ENCODE measurements at places on chromosomes 7 and 10.

DNA sequence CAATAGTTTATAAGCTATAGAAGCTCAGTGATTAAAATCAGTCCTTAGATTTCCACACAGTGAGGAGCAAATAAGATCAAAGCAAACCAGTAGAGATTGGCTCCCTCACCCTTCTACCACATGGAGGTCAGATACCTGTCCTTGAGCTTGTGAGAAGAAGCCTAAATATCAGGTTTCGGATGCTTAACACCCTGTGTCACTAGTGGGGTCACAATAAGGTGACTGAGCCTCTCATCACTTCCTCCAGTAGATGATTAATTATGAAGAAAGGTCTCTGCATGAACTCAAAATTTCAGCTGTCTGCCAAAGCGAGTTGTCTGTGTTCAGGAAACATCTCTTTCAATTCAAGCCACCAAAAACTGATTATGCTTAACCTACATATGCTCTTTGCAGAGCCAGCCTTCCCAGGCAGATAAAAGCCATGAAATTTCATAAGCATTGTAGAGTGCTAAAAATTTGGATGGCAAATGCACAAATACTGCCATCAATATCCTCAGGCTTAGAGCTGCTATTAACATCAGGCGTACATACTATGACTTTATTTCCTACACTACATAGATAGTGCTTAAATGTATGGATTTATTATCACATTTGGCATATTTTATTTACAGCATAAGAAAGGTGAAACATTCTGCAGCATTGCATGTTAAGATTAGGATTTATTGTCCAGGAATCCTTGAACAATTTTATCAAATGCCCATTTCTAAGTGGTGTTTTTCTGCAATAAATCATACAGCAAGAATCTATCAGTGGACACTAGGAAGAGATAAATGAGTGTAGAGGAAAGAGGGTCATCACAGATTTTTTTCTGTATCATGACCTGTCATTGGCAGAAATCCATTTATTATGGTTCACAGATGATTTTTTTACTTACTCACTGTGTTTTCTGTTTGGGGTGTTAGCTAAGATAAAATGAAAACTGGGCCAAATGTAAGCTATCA lies 285.1 kb upstream of the SP8 start:
- DNase-seq, result no peak

DNA sequence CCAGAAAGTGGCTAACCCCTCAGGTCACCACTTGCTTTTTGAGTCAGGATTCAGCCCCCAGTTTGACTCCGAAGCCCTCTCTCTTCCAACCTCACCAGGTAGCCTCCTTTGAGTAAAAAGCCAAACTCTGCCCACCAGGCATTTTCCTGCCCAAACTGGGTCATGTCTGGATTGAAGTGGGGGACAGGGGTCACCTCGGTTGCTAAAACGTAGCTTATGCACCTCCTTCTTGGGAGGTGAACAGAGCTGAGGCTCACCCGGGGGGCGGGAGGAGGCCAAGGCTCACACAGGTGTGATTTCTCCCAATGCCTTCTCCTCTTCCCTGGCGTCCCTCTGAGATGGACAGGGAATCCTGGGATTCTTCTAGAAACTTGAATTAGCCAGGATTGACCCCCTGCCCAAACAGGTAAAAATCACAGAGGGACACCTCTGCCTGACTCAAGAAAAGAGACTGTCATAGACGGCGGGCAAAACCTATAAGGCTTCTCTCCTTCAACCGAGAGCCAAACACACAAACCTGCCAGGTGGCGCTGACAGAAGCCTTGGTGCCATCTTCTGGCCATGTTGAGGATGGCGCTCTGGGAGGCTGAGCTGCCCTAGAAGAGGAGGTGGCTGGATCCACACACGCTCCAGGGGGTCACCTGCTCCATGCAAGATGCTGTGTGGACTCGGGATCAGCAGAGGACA lies 51.6 kb downstream of the PRLHR start:
- DNase-seq, result peak; percentile 69

DNA sequence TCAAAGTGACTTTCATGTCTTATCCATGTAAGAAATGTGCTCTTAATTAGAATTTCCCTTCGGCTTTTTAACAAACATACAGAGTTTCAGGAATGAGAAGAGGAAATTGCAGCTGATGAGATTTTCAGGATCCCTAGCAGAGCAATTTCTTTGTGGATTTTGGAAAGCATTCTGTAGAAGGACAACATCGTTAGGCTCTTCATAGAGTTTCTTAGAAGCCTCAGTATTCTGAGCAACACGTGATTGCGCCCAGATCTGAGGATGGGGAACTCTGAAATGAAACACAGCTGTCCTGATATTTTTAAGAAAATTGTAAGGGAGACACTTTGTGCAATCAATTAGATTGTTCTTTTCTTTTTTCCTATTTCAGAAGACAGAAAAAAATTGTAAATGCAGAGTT lies 85.8 kb downstream of the LHFPL3 start:
- no peak for DNase-seq

- DNase-seq, result no peak
Measured at GRCh38 chr10:129580901-129581300, 113.9 kb downstream of the MGMT start.

- no peak for DNase-seq
Measured at GRCh38 chr7:85600395-85600794, 413.5 kb upstream of the SEMA3D start.

DNA sequence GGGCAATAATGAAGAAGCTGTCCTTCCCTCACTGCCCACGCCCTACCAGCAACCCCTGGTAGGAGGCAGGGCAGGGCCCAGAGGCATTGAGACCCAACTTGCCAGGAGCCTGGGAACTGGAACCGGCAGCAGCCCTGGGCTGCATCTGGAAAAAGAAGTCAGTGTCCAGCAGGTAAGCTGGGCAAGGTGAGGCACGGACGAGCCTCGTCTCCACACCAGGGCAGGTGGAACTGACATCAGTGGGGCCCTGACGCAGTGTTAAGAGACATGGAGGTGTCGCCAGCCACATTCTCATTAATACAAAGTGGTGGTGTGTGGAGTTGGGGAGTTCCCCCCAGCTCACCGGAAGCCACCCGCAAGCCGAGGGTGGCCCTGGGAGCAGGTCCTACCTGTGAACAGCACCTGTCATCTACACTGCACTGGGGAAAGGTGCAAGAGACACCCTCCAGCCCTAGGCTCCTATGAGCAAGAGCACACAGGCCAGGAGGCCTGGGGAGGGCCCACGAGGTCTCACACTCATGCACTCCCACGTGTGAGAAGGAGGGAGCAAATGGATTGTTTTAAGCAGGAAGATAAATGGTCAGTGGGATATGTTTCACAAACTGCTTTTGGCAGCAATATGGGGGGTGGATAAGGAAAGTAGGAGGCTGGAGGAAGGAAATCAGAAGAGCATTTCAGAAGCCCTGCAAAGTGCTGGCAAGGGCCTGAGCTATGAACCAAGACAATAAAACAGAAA lies 53.6 kb downstream of the COBL start:
- no peak for DNase-seq

DNA sequence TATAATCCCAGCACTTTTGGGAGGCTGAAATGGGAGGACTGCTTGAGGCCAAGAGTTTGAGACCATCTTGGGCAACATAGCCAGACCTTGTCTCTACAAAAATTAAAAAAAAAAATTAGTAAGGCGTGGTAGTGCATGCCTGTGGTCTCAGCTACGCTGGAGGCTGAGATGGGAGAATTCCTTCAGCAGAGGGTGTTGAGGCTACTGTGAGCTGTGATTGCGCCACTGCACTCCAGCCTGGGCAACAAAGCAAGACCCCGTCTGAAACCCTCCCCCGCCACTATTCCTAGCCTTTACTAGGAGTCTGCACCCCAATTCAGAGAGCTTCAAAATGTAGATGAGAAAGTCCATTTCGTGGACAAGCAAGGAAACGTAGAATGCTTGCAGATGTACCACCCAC lies 95.2 kb downstream of the PRPF18 start:
- no peak for DNase-seq

DNA sequence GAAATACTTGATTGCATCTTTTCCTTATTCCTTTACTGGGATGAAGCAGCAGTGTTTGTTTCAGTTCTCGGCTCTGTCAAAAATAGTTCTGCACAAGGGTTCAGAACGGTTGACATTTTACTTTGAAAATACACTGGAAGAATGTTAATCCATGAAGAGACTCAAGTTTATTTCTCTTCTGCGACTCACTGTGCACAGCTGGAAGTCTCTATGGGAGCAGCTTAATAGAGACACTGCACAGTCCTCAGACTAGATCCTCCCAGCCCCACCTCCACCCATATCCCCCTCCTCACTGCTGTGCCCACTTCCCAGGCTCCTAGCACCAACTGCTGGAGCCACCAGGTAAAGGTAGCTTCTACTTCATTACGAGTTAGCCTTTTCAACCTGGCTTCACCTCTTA lies 517.8 kb downstream of the GRID1 start:
- DNase-seq, result no peak

GRCh38 chr7:138077809-138078208 lies 1.6 kb downstream of the AKR1D1 start:
- no peak for DNase-seq

DNA sequence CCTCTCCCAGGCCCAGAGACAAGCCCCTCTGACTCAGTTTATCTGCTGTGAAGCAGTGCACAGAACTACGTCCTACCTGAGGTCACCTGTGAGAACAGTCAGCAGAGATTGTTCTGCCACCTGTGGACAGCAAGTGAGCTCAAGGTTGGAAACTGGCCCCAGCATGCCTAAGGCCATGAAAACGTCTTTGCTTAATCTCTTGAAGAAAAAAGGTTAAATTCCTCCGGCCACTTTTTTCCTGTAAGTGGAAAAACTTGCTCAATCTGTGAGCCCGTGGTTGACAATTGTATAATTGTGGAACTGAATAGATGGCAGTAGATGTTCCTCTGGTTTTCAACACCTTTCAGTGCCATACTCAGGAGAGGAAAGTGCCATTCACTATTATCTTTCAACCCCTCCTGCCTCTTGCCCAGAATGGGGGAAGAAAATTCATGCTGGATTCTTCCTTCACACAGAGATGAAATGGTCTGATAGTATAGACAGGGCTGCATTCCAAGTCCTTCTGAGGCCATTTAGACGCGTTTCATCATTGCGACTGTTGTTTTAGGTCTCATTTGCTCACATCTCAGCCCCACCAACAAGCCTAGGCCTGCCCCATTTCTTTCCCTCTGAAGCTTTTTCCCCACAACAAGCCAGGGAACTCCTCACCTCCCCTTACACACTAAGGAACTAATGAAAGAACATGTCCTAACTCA lies 292.9 kb downstream of the FZD1 start:
- DNase-seq, result no peak

GRCh38 chr10:74194545-74194944 lies 43.5 kb downstream of the ADK start:
- no peak for DNase-seq

DNA sequence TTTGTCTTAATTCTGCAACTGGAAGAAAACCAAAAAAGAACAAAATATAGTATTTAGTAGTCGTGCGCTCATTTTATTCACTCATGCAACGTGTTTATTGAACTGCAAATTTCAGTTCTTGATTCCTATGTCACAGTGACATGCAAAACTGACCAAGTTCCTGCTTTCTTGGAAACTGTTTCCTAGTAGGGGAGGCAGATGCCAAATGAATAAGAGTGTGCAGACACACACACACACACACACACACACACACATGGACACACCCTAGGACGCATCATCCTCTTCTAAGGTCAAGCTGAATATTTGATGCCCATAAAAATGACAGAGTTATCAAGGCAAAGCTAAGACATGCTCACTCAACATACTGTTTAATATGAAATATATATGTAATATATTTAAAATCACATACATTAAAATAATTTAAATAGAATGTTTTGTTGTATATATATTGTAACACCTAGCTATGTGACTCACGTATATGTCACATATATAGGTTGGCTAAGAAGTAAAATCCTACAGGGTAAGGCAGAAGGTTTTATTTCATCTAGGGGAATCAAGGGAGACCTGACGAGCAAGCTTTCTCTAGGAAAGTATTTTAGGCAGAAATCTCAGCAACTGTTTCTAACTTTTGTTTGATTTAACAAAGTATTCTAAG lies 79.6 kb downstream of the SVIL start:
- no peak for DNase-seq
